ENCODE measurements at places on chromosomes 3 and 15. TPM values are rescaled to one million over a fixed set of nuclear protein-coding genes. Genes with fewer than 3 reads are reported as not detected.
A peak's percentile ranks its signal among the peaks of the same experiment; 100 is the strongest.

The FEZF2 gene
- not detected for total RNA-seq

The GOLGA8R gene
- total RNA-seq = 4.2 TPM

The GABRR3 gene
- total RNA-seq = not detected

The TRIM42 gene
- not detected for total RNA-seq

The CHAC1 gene
- total RNA-seq = 1.2 TPM

The PDIA3 gene
- total RNA-seq = 248 TPM

The FBXW12 gene
- not detected for total RNA-seq

The COL8A1 gene
- not detected for total RNA-seq

The CLCN2 gene
- 5.4 TPM for total RNA-seq

The TMEM44 gene
- 2.1 TPM for total RNA-seq

The CKMT1B gene
- not detected for total RNA-seq

DNA sequence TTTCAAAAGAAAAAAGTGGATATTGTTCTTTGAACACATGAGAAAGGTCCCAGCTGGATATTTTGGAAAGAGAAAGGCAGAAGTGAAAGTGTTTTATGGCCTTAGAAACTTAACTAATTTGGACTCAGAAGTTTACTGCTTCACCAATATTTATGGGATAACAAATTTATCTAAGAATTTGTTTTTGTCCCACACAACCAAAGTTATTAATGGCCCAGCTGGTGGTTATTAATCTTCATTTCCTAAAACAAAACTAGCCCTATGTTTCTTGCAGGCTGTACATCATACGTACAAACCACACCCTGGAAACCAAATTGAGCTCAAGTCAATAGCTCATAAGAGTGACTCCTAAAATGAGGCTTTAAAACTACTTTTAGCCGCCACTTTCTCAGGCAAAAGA, 372.9 kb upstream of the LMCD1 start:
- no peaks in the 10 kb centered on the region for H3K27me3 ChIP-seq
- H3K4me1 ChIP-seq = no peaks in the 10 kb centered on the region
- no peaks in the 10 kb centered on the region for H3K36me3 ChIP-seq
- no peak for DNase-seq

GRCh38 chr3:124791639-124792151, 61.4 kb downstream of the UMPS start:
- H3K4me3 ChIP-seq = no peak overlapping the region
- no peak overlapping the region for H3K27ac ChIP-seq
- H3K27me3 ChIP-seq = no peaks in the 10 kb centered on the region
- no peak for DNase-seq
- no peaks in the 10 kb centered on the region for H3K4me1 ChIP-seq
- H3K36me3 ChIP-seq = no peaks in the 10 kb centered on the region

- DNase-seq = no peak
- no peaks in the 10 kb centered on the region for H3K36me3 ChIP-seq
- H3K4me1 ChIP-seq = no peaks in the 10 kb centered on the region
- H3K27ac ChIP-seq = no peak overlapping the region
- H3K27me3 ChIP-seq = no peaks in the 10 kb centered on the region
- H3K4me3 ChIP-seq = no peak overlapping the region
Observed at GRCh38 chr3:171940151-171940649, 97.1 kb downstream of the TMEM212 start.

DNA sequence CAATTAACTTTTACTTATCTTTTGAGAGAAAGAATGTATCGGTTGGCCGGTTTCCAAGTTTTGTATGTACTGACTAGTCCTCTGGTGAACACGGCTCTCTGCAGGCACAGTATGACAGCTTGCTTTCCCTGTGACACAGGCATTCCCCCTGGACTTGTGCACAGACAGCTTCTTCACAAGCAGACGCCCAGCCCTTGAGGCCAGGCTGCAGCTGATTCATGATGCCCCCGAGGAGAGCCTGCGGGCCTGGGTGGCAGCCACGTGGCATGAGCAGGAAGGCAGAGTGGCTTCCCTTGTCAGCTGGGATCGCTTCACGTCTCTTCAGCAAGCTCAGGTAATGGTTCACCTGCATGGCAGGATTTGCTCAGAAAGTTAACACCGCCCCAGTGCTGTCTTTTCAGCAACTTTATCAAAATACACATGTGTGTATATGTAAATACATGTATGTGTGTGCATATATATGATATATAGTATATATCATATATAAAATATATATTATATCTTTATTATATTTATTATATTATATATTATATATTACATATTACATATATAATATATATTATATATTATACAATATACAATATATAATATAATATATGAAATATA, 25.5 kb downstream of the FAN1 start:
- H3K36me3 ChIP-seq = peaks cover 45% of the 10 kb centered on the region
- no peaks in the 10 kb centered on the region for H3K4me1 ChIP-seq
- H3K27ac ChIP-seq = no peak overlapping the region
- DNase-seq = no peak
- no peak overlapping the region for H3K4me3 ChIP-seq

GRCh38 chr3:43286841-43287499, 630 bp downstream of the SNRK start:
- peaks cover 39% of the 10 kb centered on the region for H3K4me1 ChIP-seq
- no peaks in the 10 kb centered on the region for H3K27me3 ChIP-seq
- no peaks in the 10 kb centered on the region for H3K36me3 ChIP-seq

DNA sequence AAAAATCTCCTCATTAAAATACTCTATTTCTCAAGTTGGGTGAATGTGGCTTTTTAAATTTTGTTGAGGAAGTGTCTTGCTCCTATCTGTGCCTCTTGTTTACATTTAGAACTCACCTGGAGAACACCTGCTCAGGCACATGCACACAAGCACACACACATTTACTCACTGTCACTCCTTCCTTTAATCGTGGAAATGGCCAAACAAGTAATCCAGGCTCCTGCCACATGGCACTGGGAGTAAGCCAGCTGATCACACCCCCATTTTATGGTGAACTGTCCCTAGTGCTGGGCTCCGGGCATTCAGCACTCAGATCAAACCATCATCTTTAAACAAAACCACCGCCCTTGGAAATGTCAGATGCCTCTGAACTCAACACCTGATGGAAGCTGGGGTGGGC, 204.7 kb upstream of the BHLHE40 start:
- H3K27me3 ChIP-seq = no peaks in the 10 kb centered on the region
- no peak overlapping the region for H3K4me3 ChIP-seq
- peaks cover 4% of the 10 kb centered on the region for H3K36me3 ChIP-seq
- no peak overlapping the region for H3K27ac ChIP-seq
- DNase-seq = no peak
- H3K4me1 ChIP-seq = peaks cover 7% of the 10 kb centered on the region

DNA sequence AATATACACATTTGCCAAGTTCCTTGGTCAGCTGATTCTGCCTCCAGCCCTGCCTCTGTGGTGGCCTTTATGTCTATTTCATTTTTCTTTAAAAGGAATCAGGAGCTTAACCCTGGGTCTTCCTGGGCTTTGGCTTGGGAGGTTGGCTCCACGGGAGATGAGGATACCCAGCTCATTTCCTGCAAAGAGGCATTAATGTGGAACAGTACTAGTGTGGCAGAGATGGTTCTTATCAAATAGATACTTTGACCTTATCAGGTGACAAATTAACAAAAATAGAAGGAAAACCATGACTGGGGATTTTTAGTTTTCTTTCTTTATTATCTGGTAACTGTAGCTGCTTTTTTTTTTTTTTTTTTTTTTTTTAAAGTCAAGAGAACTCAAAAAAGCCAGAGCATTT, 42.8 kb downstream of the BBS4 start:
- H3K4me1 ChIP-seq = no peaks in the 10 kb centered on the region
- H3K4me3 ChIP-seq = no peak overlapping the region
- no peak for DNase-seq
- H3K36me3 ChIP-seq = no peaks in the 10 kb centered on the region

DNA sequence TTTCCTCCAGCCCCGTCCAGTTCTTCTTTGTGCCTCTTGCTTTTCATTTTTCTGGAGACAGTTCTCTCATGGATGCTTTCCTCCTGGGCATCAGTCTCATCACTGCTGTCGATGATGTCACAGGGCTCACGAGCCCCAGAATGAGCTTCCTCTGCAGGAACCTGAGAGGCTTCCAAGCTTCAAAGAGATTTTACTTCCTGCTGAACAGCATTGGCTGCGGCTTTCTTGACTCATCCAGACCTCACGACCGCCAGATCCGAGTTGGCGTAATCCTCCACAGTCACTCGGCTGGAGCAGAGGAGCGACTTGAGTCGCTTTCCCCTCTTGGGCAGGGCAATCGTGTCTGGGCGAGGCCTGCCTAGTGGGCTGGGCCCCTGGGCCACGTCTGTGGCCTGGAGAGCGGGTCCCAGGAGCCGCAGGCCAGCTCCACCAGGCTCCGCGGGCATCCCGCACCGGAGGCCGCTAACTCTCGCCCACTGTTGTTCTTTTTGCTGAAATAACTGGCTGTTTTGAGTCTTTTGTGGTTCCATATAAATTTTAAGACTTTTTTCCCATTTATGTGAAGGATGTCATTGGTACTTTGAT, 20.8 kb upstream of the FAN1 start:
- H3K36me3 ChIP-seq = no peaks in the 10 kb centered on the region
- H3K4me3 ChIP-seq = no peak overlapping the region
- no peak overlapping the region for H3K27ac ChIP-seq
- H3K4me1 ChIP-seq = no peaks in the 10 kb centered on the region
- peak; percentile 29 for DNase-seq

DNA sequence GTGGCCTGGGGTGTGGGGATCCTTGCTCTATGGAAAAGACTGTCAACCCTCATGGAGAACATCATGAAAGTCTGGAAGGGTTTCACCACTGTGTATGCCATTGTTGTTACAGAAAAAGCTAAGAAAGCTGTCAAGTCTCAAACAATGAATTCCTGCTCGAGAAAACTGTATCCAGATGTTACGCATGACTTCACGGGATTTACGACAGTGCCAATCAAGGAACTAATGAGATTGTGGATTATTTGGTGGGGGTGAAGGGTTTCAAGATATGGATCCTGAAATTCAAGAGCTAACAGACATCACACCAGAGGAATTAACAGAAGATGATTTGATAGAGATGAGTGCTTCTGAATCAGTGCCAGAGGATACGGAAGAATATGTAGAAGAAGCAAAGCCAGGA, 7.8 kb downstream of the PPP1R2 start:
- H3K4me1 ChIP-seq = peaks cover 99% of the 10 kb centered on the region
- no peak overlapping the region for H3K4me3 ChIP-seq
- H3K27ac ChIP-seq = no peak overlapping the region
- no peak for DNase-seq

DNA sequence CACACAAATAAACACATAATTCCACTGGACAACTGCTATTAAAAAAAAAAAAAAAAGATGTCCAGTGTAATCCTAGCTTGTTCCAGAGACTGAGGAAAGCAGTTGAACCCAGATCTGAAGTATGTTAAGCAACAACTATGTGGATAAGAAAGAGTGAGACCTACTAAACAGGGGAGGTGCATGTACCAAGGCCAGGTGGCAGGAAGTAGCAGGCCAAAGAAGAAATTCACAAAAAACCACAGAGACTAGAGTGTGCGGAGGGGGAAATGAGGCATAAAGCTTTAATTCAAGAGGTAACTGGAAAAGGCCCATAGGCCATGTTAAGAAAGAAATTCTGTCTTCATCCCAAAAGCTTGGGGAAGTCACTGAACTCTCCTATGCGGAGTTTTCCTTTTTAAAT, 490.0 kb downstream of the NAALADL2 start:
- H3K4me1 ChIP-seq = no peaks in the 10 kb centered on the region
- no peak overlapping the region for H3K27ac ChIP-seq
- no peak overlapping the region for H3K4me3 ChIP-seq

GRCh38 chr3:184647405-184647936, 64.4 kb downstream of the MAGEF1 start:
- no peaks in the 10 kb centered on the region for H3K36me3 ChIP-seq
- H3K4me3 ChIP-seq = no peak overlapping the region
- no peak overlapping the region for H3K27ac ChIP-seq
- H3K4me1 ChIP-seq = no peaks in the 10 kb centered on the region
- H3K27me3 ChIP-seq = no peaks in the 10 kb centered on the region

GRCh38 chr3:102233881-102234280, 200.9 kb upstream of the ZPLD1 start:
- no peak overlapping the region for H3K4me3 ChIP-seq
- no peaks in the 10 kb centered on the region for H3K4me1 ChIP-seq
- H3K27me3 ChIP-seq = no peaks in the 10 kb centered on the region
- DNase-seq = no peak

GRCh38 chr3:168249205-168249549, 153.5 kb upstream of the GOLIM4 start:
- no peaks in the 10 kb centered on the region for H3K27me3 ChIP-seq
- H3K4me3 ChIP-seq = no peak overlapping the region
- no peak overlapping the region for H3K27ac ChIP-seq
- DNase-seq = no peak
- no peaks in the 10 kb centered on the region for H3K4me1 ChIP-seq

- no peaks in the 10 kb centered on the region for H3K4me1 ChIP-seq
- no peaks in the 10 kb centered on the region for H3K27me3 ChIP-seq
- H3K27ac ChIP-seq = no peak within 1 kb of the TSS
- DNase-seq = no peak
Observed at GRCh38 chr3:33277193-33277882, at the start of gene FBXL2. Gene FBXL2 (plus strand): TSS chr3:33277442. CDS start chr3:33277513, 71 bp downstream.

DNA sequence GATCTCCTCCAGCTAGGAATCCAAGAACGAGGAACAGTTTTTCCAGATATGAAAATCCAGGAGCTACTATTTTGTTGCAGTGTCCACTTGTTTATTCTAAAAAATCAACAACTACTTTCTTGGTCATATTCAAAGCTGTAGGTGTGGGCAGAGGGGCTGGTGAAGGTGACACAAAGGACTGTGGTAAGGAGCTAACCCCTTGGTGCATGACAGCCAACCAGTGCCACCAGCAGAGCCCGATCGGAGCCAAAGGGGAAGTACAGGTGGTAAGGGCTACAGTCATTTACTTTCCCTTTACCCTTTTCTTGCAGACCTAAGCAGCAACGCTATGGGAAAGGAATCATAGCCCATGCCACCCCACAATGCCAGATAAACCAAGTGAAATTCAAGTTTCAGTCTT, 30.7 kb downstream of the PLA1A start:
- peaks cover 34% of the 10 kb centered on the region for H3K4me1 ChIP-seq
- H3K27me3 ChIP-seq = no peaks in the 10 kb centered on the region
- H3K27ac ChIP-seq = no peak overlapping the region
- no peaks in the 10 kb centered on the region for H3K36me3 ChIP-seq

GRCh38 chr3:30751610-30752299, 142.7 kb downstream of the GADL1 start:
- no peaks in the 10 kb centered on the region for H3K36me3 ChIP-seq
- no peaks in the 10 kb centered on the region for H3K4me1 ChIP-seq
- peak; percentile 29 for DNase-seq
- H3K4me3 ChIP-seq = no peak overlapping the region
- no peak overlapping the region for H3K27ac ChIP-seq
- no peaks in the 10 kb centered on the region for H3K27me3 ChIP-seq
